MV-4-11 (cell line): ENCODE measurements at places on chromosomes 13 and 19.

- no peak for DNase-seq
Observed at GRCh38 chr13:77515785-77516184, 19.7 kb upstream of the SCEL start.

DNA sequence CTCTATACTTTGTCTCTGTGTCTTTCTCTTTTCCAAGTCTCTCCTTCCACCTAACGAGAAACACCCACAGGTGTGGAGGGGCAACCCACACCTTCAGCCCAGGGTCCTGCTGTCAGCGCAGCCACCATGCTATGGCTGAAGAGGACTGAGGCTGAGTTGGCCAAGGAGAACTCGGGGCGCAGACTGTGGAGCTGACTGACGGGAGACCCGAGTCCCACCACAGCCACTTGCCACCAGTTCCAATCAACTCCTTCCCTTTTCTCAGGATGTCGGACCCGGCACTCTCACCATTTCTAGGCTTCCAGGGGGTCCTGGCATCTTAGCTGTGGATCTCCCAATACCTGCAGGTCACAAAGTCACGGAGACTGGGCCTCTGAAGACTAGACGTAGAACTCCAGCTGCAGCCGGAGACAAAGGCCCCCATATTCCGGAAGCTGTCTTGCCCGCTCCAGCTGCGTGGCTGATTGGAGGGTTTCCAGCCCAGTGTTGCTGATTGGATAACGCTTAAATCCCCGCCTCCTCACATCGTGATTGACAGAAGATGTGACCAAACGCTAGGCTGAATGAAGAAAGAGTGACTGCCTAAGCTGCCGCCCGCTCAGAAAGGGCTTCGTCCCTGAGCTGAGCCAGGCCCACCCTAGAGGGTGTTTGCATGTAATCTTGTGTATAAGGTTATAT lies 63.6 kb downstream of the ZNF429 start:
- DNase-seq, result no peak

DNA sequence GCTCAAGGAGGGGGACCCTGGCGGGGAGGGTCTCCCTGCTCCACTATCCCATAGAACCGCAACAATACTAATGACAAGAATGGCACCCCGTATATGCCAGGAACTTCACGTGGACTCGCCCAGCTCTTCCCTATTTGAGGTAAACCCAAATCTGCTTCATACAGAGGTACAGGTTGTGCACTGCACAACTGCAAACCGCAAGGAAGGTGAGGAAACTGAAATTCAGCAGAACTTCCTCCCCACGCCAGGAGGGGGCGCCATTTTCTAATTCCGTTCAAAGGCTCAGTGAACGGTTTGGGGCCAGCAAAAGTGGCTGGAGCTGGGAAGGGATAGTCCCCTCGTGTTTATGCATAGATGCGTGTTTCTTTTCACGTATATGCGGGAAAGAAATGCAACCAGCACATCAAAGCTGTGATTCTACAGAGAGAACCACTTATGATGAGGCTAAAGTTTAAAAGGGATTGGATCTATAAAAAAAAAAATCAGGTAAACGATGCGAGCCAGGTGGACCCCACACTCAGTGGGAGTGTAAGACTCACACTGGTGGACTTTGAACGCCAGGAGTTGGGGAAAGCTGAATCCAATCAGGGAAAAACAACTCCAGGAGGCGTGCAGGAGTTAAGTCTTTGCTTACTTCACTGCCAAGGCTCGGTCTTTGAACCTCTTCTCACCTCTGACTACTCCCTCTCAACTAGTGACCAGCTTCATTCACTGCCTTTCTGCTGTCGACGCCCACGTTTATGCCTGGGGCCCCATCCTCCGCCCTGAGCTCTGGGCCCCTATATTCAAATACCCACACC lies 20.3 kb downstream of the C19orf81 start:
- DNase-seq, result peak; percentile 54

- DNase-seq, result no peak
Observed at GRCh38 chr19:31436121-31436776, 87.0 kb upstream of the TSHZ3 start.

- no peak for DNase-seq
Observed at GRCh38 chr13:80224468-80224867, 116.5 kb downstream of the SPRY2 start.

DNA sequence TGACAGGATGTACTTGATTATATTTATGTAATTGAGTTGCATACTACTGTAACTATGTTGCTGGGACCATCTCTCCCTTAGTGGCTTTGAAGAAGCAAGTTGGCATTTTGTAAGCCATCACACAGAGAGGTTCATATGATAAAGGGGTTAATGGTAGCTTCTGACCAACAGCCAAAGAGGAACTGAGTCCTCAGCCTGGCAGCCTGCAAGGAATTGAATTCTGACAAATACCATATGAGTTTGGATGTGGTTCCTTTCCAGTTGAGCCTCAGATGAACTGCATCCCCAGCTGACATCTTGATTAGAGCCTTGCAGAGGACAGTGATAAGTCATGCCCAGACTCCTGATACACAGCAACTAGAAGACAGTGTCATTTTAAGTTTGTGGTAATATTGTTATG lies 8.6 kb upstream of the MYCBP2 start:
- DNase-seq, result peak; percentile 88

GRCh38 chr19:643736-644135 lies 4.1 kb downstream of the FGF22 start:
- no peak for DNase-seq
